Activated naive CD4-positive, alpha-beta T cell treated with anti-CD3 and anti-CD28 coated beads, Interleukin-2, amount 50 U/mL, for 16 hours (primary cell): ENCODE measurements at places on chromosomes 5 and 9.

DNA sequence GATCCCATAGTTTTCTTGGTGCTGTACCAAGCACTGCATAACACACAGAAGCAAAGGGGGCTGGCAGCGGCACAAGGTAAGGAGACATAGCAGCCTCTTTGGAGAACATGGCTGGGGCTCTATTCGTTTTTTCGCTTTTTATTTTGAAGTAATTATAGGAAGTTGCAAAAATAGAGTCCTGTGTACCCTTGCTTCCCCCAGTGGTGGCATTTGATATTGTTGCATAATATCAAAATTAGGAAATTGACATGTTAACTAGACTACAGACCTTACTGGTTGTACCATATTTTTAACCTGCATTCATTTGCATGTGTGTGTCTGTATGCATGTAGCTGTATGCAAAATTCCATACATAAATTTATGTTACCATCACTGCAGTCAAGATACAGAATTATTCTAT is 6.6 kb upstream of the UBQLN1 start:
- DNase-seq: no peak

DNA sequence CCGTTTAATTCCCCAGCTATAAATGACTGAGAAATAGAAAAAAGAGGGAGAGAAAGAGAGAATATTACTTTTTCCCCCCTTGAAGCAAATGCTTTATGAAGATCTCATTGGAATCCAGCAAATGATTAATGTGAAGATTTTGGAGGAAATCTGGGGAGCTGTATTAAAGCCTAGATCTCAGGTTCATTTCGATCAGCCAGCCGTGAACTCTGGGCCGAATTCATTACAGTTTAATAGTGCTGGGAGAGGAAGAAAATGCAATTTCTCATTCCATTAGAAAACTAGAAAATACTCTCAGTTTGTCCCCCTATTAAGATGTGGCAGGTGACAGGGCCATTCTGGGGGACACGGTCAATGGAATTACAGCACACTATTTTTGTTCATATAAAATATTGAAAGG is 4.8 kb downstream of the OTP start:
- no peak for DNase-seq

- no peak for DNase-seq
Observed at GRCh38 chr9:14349447-14350348, 35.8 kb upstream of the NFIB start.

DNA sequence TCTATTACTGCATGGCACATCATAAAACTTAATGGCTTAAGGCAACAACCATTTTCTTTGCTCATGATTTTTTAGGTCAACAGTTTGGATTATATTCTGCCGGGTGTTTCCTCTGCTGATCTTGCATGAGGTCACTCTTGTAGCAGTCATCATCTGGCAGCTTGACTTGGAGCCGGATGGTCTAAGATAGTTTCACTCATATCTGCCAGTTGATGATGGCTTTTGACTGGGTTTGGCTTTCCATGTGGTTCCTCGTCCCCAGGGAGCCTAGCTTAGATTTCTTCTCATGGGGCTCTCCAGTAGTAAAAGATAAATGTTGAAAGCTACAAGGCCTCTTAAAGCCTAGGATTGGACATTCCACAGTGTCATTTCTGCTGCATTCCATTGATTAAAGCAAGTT is 27.4 kb downstream of the LNPEP start:
- no peak for DNase-seq

DNA sequence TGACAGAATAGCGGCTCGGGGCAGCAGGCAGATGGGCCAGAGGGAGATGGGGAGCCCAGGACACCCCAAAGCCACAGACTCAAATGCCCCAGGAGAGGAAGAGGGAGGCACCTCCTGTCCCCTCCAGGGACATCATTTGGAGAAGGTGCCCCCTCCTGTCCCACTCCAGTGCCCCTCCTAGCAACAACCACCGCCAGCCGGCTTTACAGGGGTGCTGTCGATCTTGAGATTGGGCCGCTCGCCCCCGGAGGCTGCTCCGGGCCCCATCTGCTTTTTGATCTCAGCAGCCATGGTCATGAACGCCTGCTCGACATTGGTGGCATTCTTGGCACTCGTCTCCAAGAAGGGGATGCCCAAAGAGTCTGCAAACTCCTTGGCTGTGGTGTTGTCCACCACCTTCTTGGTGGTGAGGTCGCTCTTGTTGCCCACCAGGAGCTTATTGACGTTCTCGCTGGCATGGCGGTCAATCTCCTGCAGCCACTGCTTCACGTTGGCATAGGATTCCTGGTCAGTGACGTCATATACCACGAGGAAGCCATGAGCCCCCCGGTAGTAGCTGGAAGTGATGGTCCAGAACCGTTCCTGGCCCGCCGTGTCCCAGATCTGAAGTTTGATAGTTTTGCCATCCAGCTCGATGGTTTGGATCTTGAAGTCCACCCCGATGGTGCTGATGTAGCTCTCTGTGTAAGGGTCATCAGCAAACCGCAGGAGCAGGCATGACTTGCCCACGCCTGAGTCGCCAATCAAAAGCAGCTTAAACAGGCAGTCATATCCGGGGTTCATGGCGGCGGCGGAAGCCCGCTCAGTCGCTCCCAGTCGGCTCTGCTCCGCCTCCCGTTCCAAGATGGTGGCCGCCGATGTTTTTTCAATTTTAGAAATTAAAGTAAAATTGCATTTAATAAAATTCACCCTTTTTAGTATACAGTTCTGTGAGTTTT is 14.0 kb upstream of the FRMPD1 start:
- DNase-seq: no peak

GRCh38 chr5:34474573-34475021 is 181.5 kb upstream of the RAI14 start:
- no peak for DNase-seq

DNA sequence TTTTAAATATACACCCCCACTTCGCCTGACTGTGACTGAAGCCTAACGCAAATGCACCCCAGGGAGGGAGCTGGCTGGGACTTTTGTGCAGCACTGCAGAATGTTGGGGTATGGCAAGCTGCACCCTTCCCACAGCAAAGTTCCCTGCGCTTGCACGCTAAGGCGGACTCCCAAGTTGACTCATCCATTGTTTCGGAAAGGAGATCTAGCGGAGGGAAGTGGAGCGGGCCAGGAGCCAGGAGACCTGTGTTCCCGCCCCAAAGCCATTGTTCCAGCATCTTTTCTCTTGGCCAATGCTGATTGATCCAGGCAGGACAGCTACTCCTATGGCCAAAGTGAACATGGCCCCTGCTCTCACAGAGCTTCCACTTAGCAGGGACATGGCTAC is 202.9 kb downstream of the AOPEP start:
- no peak for DNase-seq

- no peak for DNase-seq
Observed at GRCh38 chr5:51033215-51033614, 350.0 kb upstream of the ISL1 start.

DNA sequence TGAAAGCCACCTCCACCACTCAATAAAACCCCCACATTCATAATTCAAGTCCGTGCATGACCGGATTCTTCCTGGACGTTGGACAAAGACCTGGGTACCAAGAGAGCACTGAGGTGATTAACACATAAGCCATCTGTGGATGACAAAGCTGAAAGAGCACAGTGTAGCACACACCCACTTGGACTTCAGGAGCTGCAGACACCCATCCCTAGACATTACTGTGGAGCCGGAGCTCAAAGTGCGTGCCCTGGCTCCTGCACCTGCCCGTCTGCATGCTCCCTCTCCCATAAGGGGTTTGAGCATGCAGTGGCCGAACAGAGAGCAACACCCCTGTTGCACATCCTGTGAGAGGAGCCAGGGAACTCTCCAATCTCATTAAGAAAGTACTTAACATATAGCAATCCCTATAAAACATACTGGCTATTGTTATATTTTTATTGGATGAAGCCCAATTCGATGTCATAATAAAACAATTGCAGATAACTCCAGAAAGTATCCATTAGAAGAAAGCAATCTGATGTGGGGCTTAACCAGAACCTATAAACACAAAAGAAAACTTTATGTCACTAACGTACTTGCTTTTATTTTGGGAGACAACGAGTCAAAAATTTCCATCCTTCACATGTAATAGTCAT is 1174.2 kb upstream of the C9orf72 start:
- no peak for DNase-seq

DNA sequence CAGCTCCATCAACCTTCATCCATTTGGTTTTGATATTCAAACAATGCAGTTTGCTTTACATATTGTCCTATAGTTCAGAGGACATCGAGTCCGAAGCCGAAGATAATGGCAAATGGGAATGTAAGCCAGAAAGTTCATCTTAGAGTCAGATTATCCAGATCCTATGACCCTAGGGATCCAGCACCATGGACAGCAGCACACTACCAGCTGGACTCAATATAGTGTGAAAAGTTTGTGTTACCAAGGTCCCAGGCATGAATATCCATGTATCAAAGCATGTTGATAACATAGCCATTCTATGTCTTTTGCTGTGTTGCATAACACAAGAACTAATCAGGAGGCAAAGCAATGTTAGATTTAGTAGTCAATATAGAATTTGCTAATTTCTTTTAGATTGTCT is 46.3 kb downstream of the FSTL4 start:
- DNase-seq: no peak

- DNase-seq: no peak
Observed at GRCh38 chr5:135058331-135058732, 24.3 kb upstream of the PITX1 start.

DNA sequence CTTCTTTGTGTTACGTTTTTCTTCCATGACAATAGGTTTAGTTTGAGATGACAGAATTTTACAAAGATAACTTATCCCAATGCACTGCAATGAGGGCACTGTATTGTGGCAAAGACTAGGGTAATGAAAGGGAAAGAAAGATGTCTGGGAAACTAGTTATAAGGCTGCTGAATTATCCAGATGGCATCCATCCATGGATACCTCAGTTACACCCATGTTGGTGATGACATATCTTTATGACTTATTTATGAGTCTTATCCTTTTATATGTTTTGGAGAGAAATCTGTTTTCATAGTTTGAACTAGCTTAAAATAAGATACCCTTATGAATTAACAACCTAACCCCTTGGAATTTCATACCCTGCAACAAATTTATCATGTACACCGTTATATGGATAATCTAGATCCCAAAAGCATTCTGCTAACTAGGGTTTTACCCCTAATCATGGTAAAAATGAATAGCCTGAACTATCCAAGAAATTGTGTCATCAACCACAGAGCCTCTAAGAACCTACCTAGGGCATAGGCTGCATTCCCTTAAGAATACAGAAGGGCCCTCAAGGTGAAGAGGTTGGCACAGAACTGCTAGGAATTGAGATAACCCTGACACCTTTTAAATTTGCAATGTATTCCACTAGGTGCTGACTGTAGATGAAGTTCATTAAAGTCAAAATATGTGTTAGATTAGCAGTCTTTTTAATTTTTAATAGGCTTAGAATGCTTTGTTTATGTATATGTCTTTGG is 49.5 kb upstream of the RORB start:
- no peak for DNase-seq
